Activated CD4-positive, alpha-beta T cell treated with anti-CD3 and anti-CD28 coated beads, Interleukin-2, amount 50 U/mL, for 24 hours (primary cell): ENCODE measurements at places on chromosomes 1 and 21.

- DNase-seq, result no peak
Observed at GRCh38 chr1:192906334-192906733, 97.5 kb downstream of the RGS2 start.

DNA sequence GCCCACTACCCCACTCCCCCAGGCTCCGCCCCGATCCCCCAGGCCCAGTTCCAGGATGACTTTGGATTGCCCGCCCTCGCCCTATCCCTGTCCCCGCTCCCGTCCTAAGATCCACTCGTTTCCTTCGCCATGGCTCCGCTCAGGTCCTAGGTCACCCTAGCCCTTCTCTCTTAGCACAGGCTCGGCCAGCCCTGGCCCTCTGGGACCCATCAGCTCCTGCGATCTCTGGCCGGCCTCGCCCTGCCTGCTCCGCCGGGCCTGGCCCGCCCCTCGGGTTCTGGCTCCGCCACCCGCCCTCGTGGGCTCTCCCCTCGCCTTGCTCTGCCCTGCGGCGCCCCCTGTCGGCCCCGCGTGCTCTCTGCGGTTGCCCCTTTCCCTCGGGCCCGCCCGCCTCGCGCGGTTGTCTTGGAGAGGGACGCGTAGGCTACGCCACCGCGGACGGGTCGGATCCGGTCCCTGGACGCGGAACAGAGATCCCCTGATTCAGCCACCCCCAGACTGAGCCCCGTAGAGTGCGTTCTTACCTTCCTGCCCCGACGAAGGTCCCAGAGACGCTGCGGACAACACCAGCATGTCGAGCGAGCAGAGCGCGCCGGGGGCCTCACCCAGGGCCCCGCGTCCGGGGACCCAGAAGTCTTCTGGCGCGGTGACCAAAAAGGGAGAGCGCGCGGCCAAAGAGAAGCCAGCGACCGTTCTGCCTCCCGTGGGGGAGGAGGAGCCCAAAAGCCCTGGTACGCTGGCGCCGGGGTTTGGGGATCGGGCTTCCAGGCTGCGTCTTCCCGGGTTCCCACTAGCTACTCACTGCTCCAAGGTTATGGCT lies at the start of gene LRRC71:
TSS of gene LRRC71 (plus strand) at position 400 of the 820 bp plus-strand sequence. CDS start at position 572, 172 bp downstream.
- peak; percentile 46 for DNase-seq

GRCh38 chr1:222975472-222976122 lies 160.8 kb downstream of the DISP1 start:
- no peak for DNase-seq

DNA sequence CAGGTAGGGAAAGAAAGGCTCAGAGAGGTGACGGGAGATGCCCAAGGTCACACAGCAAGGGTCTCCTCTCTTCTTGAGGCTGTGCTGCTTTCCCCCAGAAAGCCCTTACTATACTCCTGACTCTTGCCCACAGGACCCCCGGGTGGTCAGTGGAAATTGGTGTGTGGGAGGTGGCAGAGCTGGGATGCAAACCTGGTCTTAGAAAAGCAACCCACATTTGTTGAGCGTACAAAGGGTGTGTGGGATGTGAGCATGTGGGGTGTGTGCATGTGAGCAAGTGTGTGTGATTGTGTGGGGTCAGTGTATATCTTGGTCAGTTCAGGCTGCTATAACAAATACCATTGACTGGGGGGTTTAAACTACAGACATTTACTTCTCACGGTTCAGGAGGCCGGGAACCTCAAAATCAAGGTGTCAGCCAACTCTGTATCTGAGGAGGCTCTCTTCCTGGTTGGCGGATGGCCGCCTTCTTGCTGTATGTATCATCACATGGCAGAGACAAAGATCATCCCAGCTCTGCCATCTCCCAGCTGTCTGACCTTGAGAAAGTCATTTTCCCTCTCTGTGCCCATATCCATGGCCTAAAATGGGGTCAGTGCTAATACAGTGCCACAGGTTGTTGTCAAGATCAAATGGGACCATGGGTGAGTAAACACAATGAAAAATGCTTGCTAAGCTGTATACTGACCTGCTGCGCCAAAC lies 268.5 kb downstream of the PTPRU start:
- DNase-seq, result no peak

DNA sequence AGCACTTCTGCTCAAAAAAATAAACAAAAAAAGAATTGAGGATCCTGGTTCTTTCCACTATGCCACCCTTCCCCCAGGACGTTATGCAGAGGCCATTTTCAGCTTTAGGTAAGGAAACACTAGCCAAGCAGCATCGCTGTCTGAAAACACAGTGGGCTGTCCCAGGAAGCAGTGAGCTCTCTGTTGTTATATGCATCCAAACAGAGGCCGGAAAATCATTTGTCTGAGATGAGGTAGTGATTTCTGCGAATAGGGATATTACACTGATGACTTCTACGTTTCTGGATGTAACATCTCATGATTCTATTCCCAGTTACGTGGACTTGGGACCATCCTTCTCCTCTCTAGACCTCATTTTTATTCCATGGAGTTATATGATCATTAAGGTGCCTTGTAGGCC lies 137.2 kb downstream of the OMA1 start:
- no peak for DNase-seq

- no peak for DNase-seq
Observed at GRCh38 chr1:248590055-248590454, 7.4 kb downstream of the OR2T10 start.

GRCh38 chr1:109716570-109717090 lies 4.6 kb downstream of the GSTM5 start:
- no peak for DNase-seq

DNA sequence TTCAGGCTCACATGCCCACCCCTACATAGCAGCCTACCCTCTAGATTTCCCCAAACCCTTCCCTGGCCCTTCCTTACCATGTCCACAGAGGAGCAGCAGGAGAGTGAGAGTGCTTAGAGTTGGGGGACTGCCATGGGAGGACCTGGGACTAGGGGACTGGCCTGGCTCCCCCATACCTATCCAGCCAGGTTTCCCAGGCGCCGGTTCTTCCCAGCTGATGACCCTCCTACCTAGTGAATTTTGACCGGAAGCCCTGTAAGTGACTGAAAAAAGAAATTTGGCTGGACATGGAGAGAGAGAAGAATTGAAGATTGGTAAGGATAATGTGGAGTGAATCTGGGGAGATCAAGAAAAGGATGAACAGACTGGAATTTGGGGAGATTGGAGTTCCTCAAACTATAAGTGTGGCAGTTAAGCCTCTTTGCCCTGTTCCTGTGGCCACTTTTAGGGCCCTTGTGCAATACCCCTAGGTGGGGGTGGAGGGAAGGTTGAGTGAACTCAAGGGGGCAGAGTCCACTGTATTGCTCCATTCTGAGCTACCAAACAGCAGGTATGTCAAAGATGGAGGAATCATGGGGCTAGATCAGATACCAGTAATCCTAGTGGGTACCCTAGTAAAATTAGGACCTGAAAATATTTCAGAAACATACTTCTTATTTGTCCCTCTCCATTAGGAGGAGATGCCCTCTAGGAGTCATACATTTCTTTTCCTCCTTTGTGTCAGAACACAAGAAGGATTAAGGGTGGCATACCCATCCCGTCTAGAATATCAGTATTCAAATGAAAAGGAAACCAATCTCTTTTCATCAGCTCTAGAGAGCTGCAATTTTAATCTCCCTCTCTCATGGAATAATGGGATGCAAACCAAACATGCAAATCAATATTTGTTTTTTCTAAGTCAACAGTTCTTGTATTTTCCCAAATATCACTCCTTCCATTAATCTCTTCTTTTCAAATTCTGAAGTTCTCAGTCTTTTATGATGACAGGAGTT lies 1.2 kb downstream of the HJV start:
- no peak for DNase-seq

- DNase-seq, result no peak
Observed at GRCh38 chr1:184145083-184145482, 93.6 kb downstream of the TSEN15 start.
